Stimulated activated CD4-positive, alpha-beta T cell treated with anti-CD3 and anti-CD28 coated beads, TNF-alpha, amount 100 ng/mL, for 1 hour (primary cell): ENCODE measurements at places on chromosomes 11 and 22.

- no peak for DNase-seq
Observed at GRCh38 chr22:44351685-44352377, 39.1 kb upstream of the SHISAL1 start.

GRCh38 chr22:26903030-26903856, 245.9 kb downstream of the MIAT start:
- DNase-seq = no peak

- no peak for DNase-seq
Observed at GRCh38 chr11:61834278-61835048, 6.4 kb downstream of the FADS2 start.

DNA sequence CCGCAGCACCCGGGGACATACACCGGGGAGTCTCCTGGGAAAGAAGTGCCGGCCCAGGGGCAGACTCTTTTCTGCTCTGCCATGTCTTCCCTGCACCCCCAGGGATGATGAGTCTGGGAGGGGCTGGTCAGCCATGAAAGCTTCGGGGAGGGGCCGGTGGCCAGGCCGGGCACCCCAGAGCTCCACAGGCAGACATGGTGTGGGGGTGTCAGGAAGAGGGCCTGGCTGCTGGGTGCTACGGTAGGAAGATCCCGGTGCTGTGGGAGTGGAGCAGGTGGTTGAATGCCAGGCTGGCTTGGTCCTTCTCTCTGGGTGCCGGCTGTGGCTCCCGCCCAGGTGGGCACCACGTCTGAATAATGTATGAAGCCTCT, 17.4 kb downstream of the LSP1 start:
- DNase-seq = no peak

GRCh38 chr11:73999581-74000306, 9.1 kb downstream of the UCP3 start:
- no peak for DNase-seq

GRCh38 chr11:113730887-113731726, 25.0 kb upstream of the TMPRSS5 start:
- DNase-seq = no peak

DNA sequence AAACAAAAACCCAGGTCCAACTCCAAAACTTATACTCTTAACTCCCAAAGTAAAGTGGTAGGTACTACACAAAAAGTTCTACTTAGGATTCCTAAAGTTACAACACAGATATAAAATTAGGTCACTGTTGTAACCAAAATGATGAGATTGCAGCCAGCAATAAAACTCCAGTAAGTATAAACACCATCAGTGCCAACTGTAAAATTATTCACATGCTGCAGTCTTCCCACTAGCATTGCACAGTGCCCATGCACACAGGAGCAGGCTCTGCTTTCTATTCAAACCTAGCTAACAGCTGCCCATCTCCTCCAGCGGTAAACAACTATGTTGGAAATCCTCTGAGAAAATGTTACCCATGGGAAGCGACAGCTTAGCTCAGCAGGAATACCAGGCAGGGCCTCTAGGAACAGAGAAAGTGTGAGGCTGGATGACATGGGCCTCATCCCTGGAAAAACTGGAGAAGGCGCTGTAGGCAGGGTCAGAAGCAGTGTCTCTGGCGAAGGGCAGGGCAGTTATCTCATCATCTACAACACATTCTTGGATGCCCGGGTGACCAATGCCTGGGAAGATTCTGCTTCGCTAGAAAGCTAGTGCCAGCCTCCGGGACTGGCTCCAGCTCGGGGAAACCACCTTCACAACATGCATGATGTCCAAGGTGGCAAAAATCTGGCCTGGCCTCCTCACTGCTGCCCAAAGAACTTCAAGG, 9.1 kb downstream of the CPT1A start:
- no peak for DNase-seq

GRCh38 chr11:109808569-109808968, 284.6 kb upstream of the ZC3H12C start:
- no peak for DNase-seq

DNA sequence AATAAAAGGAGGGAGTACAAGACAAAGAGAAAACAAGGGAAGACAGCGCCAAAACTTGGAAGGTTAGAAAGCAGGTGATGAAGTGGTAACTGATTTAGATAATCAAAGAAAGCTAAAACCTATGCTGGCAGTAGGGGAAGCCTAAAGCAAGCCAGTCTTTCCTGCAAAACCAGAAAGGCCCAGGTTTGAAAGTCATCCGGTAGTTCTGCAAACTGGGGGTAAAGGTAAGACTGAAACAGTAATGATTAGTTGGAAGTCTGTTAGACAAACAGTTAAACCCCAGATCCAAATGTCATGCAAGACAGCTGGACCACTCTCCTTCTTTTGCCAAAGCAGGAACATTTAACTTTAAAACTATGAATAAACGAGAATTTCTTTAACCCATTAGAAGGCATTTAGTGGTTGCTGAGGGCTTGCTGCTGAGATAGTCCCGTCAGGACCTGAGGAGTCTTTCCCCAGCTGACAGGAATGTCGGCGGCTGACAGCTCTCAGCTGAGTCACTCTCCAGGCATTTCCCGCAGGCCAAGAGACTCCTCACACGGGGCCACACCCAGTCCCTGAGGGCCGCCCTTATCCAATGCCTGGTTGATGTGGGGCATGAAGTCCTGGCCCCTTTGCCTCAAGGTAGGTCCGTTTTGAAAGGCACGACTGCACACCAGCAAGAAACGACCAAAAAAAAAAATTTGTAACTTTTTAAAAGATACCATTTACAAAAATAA, 36.3 kb upstream of the CFAP300 start:
- no peak for DNase-seq

DNA sequence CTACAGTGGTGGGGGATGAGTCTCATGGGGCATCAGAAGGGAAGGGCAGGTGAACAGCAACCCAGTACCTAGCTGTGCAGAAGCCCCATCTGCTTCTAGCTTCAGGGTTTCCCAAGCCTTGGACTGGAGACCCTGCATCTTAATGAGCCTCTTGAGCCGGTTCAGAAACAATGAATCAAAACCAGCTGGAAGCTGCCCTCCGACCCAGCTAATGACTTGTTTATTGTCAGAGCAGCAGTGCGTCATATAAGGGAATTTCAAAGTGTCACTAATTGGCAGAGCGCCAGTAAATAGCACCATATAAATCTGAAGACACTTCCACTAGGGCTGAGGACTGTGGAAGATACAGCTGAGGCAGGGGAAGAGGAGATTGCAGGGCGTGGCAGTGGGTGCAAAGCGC, 57.5 kb downstream of the RPUSD4 start:
- DNase-seq = no peak

DNA sequence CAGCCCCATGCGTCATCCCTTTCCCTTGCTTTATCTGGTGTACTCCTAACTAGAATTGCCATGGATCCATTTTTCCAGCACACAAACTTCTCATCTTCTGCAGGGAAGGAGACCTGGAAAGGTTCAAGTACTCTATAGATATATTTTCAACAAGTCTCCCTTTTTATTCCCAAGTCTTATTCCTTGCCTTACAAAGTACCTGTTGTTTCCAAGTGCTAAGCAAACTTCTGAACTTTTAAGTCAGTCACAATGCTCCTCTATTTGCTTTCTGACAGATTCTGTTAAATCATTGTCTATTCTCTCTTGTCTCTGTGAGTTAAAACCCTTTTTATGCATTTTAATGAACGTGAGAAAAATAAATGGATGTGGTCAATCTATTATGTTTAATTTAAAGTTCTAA, 20.4 kb downstream of the CCDC73 start:
- DNase-seq = no peak

DNA sequence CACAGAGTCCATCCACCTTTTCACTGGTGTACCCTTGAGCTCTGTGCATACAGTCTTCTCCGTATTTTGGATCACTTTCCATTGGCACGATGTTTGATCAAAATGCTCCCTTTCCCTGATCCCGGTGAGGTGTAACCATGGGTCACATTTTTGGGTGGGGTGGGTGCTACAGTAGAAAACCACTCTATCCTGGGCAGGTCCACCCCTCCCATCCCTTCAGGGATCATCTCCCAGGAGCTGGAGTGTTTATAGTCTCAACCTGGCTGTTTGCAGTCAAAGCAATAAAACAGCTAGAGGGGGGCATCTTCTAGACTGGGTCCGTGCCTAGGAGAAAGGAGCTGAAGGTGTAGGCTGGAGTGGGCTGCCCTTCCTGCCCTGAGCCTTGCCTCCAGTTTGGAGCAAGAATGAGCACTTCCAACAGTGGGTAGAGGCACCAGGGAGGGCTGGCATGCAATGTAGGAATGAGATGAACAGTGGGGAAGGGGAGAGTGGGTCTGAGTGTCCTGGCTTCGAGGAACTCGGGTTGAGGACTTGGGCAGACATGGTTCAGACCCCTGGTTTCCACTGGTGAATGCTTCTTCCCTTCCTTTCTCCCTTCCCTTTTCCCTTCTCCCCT, 38.8 kb downstream of the RNF141 start:
- no peak for DNase-seq
